Lung (tissue), 17 donors: ENCODE measurements at places on chromosomes 7 and 10. TPM values are rescaled to one million over a fixed set of nuclear protein-coding genes. Genes with fewer than 3 reads are reported as not detected.

RARRES2 gene
- polyA plus RNA-seq, result 212 TPM

ANXA11 gene
- polyA plus RNA-seq, result 404 TPM

SPDYE1 gene
- not detected for polyA plus RNA-seq

TFR2 gene
- polyA plus RNA-seq, result 0.33 TPM

FOXP2 gene
- polyA plus RNA-seq, result 0.93 TPM

CALML3 gene
- 0.04 TPM for polyA plus RNA-seq

GET4 gene
- polyA plus RNA-seq, result 41.8 TPM

DKK1 gene
- 7.0 TPM for polyA plus RNA-seq

OR9A2 gene
- polyA plus RNA-seq, result not detected

FAM25A gene
- polyA plus RNA-seq, result 0.45 TPM

TMEM196 gene
- not detected for polyA plus RNA-seq

PVRIG gene
- 1.6 TPM for polyA plus RNA-seq

CRHR2 gene
- polyA plus RNA-seq, result not detected

NEUROD6 gene
- not detected for polyA plus RNA-seq

ZP3 gene
- polyA plus RNA-seq, result 5.2 TPM

NEURL1 gene
- polyA plus RNA-seq, result 0.69 TPM

ELFN1 gene
- 0.43 TPM for polyA plus RNA-seq

RSPH10B gene
- polyA plus RNA-seq, result 1.8 TPM

SDK1 gene
- 4.3 TPM for polyA plus RNA-seq

GGCT gene
- 90.1 TPM for polyA plus RNA-seq

GNG11 gene
- polyA plus RNA-seq, result 21.9 TPM

CNNM1 gene
- polyA plus RNA-seq, result 0.16 TPM

ZPBP gene
- polyA plus RNA-seq, result not detected

ACBD7 gene
- 0.35 TPM for polyA plus RNA-seq

ZEB1 gene
- 8.4 TPM for polyA plus RNA-seq
